ENCODE measurements at places on chromosomes 6 and 20.

DNA sequence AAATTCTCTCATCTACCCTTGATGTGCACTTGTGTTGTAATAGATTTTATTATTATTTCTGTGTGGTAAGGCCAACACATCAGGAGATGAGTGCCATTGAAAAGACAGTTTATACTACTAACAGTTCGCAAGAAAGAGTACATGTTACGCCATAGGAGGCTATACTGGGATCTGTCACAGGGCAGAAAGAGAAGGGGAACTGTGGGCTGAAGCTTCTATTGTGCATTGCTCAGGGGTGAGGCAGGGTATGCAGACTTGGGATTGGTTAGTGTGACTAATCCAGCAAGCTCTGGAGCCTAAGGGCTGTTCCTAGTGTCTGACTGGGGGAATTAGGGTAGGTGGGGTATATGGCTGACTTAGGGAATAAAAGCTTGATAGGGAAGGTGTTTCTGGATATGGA, 50.9 kb downstream of the GPR63 start:
- no peak for DNase-seq

DNA sequence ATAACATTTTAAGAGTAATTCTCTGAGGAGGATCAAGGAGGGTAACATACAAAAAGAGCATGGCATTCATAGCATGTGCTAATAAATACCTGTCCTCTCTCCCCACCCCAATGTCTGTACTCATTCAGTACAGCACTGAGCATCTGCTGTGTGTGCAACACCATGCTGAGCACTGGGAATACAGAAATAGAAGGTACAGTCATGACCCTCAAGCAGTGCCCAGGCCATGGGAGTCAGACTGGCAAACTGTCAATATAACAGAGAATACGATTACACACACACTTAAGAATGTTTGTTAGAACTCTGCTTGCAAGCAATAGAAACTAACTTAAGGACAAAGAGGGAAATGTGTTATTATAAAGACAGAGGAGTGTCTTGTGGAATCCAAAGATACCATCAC, 24.7 kb upstream of the ZFAND3 start:
- DNase-seq: no peak

DNA sequence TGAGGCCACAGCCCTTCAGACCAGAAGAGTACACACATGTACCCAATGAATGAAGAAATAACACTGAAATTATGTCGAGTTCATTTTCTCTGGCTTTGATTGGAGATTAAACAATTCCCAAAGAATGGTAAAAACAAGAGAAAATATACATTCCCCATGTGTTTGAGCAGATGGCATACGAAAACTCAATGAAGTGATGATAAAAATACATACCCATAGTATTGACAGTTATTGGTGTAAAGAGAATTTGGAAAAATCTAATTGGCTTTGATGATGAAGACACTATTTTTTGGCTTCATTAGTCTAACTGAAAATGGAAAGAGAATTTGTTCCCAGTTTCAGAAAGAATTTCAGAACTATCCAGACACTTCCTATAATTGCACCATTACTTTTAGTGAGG, 76.6 kb upstream of the SNRPB2 start:
- no peak for DNase-seq

DNA sequence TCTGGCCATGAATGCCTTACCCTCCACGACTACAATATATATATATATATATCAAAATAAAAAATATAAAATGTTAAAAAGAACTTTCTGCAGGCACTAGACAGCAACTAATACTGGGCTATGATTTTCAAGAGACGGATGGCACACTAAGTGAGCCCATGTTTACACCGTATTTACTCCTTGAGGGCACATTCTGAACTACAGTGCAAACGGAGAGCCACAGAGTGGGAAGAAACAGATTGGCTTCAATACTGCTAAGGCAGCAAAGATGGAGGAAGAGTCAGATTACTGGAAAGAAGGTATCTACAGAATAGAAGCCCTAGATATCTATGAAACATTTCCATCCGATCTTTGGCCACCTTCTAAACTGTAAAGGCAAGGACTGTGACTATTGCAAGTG, 330.3 kb downstream of the HTR1B start:
- no peak for DNase-seq

- no peak for DNase-seq
Observed at GRCh38 chr20:57529810-57530209, 4.9 kb upstream of the CTCFL start.

- DNase-seq: peak; percentile 96
Observed at GRCh38 chr6:157229713-157230112, 93.6 kb downstream of the TMEM242 start.

DNA sequence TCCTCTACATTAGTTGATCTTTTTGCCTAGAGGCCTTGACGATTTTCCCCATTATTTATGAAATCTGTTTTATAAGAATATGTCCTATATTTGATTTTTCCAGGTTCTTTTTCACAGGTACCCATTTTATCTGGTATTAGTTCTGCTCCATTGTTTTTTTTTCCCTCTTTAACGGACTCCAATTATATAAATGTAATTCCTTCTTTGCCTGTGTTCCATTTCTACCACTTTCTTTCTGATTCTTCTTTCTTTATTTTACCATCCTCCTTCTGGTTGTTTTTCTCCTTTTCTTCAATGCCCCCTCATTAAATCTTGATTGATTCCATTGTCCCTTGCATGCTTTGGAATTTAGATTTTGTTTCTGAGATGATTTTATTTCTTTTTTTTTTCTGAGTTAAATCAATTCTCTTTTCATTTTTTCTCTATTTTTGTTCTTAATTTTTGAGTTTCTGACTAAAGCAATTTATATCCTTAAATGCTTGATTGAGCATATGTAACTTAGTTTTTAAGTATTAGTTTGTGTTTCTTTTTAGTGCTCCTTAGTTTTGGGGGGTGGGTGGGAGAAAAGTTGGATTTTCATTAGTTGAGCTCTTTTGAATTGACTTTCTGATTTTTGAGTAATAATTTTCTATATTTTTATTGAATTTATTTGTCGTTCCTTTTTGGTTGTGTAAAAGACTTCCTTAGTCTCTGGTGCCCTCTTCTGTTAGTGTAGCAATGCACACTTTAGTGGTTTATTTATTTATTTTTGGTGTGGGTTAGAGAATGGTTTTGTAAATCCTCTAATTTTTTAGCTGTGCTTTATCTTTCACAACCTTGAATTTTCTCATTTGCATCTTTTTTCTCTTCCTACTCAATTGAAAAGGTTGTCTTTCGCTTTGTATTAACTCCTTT, 140.8 kb downstream of the FARS2 start:
- DNase-seq: no peak

DNA sequence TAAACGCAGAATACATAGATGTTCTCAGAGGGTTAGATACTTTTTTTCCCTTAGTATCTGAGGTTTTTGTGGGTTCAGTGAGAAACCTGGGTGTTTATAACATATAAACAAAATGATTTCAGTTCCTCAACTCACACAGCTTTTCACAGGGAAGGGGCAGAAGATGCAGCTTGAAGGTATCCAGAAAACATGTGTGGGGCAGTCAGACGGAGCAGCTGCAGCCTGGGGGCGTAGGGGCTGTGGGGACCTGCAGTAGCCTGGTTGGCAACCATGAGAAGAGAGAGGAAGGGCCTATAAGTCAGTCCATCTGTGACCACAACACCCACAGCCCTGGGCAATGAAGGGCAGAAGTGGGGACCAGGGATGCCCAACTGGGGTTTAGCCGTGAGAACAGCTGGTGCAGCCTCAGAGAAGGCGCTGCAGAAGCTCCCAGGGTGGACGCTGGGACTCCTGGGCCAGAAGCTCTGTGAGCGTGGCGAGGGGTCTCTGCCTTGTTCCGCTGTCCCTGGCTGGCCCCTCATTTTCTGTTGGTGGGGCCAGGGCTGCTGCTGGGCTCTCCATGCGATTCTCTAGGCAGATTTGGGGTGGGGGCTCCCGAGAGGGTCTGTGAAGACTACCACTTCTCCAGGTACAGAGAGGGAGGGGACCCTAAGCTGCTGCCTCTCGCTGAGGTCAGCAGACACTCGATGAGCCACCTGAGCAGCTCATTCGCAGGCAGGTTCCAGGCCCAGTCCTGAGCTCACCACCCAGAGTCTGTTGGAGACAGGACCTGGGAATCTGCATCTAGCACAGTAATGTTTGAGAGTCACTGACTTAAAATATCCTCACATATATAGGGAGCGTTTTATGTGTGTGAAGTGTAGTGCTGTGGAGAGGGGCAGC, 181.2 kb downstream of the ZDHHC14 start:
- no peak for DNase-seq

- DNase-seq: no peak
Observed at GRCh38 chr6:30348957-30349356, 4.0 kb downstream of the RPP21 start.

GRCh38 chr6:126907312-126907711, 211.2 kb upstream of the RSPO3 start:
- no peak for DNase-seq

GRCh38 chr20:6395695-6396094, 272.9 kb upstream of the FERMT1 start:
- no peak for DNase-seq

DNA sequence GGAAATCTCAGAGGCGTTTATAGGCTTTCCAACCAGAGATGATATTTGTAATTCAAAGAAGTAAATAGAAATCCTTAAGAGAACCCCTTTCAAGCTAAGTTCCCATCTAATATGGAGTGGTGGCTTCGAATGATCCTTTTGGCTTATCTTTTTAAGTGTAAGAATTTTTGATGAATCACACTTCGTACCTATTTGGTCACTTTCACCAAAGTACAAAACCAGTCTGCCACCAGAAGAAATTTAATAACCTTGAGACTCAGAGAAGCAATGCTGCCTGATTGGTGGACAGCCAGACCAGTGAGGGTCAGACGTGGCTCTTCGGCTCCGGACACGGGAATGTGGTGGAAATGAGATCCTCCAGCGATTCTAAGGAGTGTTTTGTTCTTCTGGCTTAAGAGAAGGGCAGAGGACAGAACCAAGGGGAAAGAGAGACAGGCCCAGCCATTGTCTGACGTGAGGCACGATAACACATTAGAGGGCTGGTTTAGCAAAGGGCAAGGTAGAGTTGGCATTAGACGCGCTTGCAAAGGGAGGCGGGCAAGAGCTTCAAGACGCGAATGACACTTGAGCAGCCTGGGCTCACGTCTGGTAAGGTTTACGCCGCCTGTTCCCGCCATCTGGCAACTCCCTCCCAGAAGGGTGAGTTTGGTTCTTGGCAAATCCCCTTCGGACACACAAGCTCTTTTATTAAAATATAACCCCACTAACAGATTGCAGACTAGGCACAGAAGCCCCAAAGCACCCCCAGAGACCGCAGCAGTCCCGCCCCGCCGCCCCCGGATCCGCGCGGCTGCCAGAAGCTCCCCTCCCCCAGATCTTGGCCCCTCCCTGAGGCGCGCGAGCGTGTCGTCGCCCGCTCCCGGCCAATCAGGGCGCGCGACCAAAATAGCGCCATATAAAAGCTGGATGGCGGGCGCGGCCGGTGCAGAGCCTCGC, 50.0 kb upstream of the EZR start:
- DNase-seq: peak; percentile 92

DNA sequence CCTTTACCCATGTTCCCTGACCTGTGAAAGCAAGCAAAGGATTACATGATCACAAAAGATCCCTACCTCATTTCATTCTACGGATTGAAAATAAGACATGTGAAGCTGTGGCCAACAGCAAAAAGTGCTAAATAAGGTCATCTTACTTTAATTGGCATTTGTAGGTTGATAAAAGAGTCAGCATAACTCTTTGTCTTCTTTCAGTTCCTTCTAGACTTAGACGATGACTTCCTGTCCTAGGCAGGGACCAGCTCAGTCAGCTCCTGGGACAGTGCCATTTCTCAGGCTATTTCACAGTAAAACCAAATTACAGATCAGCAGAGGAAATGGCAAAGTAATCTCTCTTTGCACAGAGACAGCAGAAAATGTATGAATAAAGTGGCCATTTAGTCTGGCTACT, 480.7 kb downstream of the RFPL4B start:
- DNase-seq: no peak

- no peak for DNase-seq
Observed at GRCh38 chr6:127956956-127957355, 56.1 kb upstream of the THEMIS start.

- DNase-seq: no peak
Observed at GRCh38 chr6:54085541-54085940, 25.7 kb upstream of the MLIP start.

DNA sequence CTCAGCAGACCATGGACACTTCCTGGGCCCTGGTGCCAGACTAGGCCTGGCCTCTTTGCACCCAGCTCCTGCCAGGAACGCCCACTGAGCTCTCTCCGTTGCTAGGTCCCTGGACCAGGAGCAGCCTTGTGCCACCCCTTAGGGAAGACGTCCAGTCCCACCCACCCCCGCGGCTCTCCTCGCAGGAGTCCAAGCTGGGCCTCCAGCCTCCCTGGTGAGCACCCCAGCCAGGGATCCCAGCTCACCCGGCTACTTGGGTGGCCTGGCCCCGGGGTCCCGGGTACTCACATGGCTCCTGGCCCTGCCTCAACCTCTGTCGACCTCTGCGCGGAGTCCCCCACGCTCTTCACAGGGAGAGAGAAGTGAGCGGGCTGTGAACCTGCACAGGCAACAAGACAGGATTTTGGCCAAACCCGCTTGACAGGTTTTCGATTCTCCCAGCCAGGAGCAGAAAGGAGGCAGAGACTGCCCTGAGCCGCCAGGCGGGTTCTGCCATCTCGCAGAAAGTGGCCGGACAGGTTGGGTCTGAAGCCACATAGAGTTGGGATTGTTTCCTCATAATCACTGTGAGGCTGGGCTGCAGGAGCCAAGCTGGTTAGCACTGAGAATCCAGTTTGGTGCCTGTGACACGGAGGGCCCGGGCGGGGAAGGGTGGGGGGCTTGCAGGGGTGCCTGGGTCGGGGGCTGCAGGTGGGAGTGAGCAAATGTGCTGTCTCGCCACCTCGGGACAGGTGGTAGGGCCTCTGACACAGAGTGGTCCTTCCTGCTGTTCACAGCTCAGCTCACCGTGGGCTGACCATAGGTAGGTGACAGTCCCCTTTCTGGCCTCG, at the start of gene RBBP8NL:
TSS of gene RBBP8NL (minus strand) at position 368 of the 830 bp plus-strand sequence. CDS start 7,892 bp downstream, outside the sequence.
- no peak for DNase-seq

- no peak for DNase-seq
Observed at GRCh38 chr6:5936631-5937030, 70.1 kb downstream of the NRN1 start.

GRCh38 chr6:41028561-41029412, 10.2 kb downstream of the UNC5CL start:
- no peak for DNase-seq

GRCh38 chr6:104718672-104719071, 141.0 kb downstream of the HACE1 start:
- no peak for DNase-seq

DNA sequence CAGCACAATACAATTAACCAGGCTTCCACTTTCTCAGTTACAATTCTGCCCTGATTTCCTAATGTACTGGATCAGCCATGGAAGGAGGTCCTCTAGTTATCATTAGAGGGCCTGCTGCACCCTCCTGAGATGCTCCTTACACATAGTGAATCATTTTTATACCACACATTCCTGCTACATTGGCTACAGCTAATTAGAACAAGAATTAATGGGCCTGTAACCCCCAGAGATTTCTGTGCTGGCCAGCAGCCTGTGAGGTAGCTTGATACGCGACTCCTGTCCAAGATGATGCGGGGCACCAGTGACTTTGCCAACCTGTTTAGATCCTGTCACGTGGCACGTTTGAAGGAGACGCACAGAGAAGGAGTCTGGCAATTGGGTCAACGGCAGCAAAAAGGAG, 422.8 kb downstream of the EPM2A start:
- no peak for DNase-seq

GRCh38 chr6:75941509-75941908, 131.0 kb downstream of the IMPG1 start:
- DNase-seq: no peak

GRCh38 chr6:3022765-3023662, 23.3 kb downstream of the NQO2 start:
- DNase-seq: peak; percentile 25

Measured in NCI-H187 (cell line).